ENCODE measurements at places on chromosomes 13 and 19.

DNA sequence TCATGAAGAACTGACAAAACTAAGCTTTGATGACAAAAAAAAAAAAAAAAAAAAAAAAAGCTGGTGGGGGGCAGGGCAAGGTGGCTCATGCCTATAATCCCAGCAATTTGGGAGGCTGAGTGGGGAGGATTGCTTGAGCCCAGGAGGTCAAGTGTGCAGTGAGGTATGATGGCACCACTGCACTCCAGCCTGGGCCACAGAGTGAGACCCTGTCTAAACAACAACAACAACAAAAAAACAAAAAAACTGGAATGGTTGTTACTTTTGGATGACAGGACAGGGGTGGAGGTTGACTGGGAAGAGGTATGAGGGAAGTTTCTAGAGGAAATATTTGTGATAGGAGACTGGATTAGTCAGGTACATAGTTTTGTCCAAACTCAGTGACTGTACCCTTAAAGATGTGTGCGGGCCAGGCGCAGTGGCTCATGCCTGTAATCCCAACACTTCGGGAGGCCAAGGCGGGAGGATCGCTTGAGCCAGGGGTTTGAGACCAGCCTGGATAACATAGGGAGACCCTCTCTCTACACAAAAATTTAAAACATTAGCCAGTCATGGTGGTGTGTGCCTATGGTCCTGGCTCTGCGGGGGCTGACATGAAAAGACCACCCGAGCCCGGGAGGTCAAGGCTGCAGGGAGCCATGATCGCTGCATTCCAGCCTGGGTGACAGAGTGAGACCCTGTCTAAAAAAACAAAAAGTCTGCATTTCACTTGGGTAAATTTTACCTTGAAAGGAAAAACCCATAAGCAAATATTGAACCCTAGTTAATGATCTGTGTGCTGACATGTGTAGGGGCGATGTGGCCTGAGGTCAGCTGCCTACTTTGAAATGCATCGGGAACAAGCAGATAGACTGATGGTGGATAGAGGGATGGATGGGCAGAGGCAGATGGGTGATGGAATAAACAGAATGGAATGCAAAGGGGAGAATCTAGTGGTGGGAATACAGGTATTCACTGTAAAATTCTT lies 37.0 kb downstream of the CERS4 start:
- DNase-seq = no peak

DNA sequence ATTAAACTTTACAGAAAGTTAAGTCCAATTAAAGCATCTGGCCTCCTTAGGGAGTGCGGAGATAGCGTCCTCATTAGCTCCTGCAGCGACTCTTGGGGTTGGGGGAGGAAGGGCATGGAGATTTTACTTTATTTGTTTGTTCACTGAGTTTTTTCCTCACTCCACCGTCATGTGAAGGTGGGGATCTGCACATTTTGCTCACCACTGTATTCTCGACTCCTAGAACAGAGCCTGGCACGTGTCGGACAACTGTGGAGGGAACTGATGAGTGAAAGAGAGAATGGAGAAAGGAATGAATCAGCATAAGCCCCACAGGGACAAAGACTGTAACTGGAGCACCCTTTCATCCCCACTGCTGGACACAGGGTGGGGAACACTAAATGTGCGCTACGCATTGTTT lies 205.1 kb upstream of the TSHZ3 start:
- no peak for DNase-seq

GRCh38 chr13:97758317-97758716 lies 195.2 kb upstream of the IPO5 start:
- DNase-seq = no peak

- peak; percentile 74 for DNase-seq
These were observed 17.1 kb upstream of the GAS6 start for GRCh38 chr13:113880651-113881611.
